ENCODE measurements at places on chromosomes 7 and 10. TPM values are rescaled to one million over a fixed set of nuclear protein-coding genes. Genes with fewer than 3 reads are reported as not detected.

Gene CALHM1
- 0.09 TPM for total RNA-seq

Gene MRLN
- total RNA-seq = 0.47 TPM

Gene C10orf120
- not detected for total RNA-seq

Gene CABCOCO1
- total RNA-seq = 0.14 TPM

Gene CLCN1
- 0.09 TPM for total RNA-seq

Gene PDGFA
- 8.1 TPM for total RNA-seq

Gene SYT15
- total RNA-seq = 0.80 TPM

Gene PRTFDC1
- total RNA-seq = 9.1 TPM

Gene TAS2R60
- 0.24 TPM for total RNA-seq

Gene NET1
- 58.2 TPM for total RNA-seq

Gene SYT15B
- 0.42 TPM for total RNA-seq

Gene MICU1
- 21.2 TPM for total RNA-seq

Gene GALNT17
- 1.8 TPM for total RNA-seq

Gene HKDC1
- 15.3 TPM for total RNA-seq

Gene PPP1R17
- total RNA-seq = 0.14 TPM

Gene PLXDC2
- total RNA-seq = 8.0 TPM

Gene AIMP2
- 40.6 TPM for total RNA-seq

Gene ZC3HAV1L
- 4.5 TPM for total RNA-seq

Gene JAKMIP3
- total RNA-seq = 0.19 TPM

Gene HOXA1
- 0.28 TPM for total RNA-seq

Gene TYW1B
- total RNA-seq = 9.7 TPM

Gene CRTAC1
- total RNA-seq = 0.05 TPM

Data from thymus (tissue), 14 donors.